NCI-H2171 treated with DMSO at 0.1 percent for 48 hours (cell line): ENCODE measurements at places on chromosomes 1 and 21.

DNA sequence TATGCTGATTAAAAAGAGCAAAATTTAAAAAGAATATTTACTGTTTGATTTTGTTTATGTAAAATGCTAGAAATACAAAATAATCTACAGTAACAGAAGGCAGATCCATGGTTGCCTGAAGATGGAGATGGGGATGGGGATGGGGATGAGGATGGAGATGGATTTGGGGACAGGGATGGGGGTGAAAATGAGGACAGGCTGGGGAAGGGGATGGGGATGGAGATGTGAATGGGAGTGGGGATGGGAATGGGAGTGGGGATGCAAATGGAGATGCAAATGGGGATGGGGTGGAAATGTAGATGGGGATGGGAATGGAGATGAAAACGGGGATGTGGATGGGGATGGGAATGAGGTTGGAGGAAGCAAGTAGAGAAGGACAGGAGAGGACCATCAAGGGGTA is 252.2 kb downstream of the PLPP3 start:
- no peak for DNase-seq

DNA sequence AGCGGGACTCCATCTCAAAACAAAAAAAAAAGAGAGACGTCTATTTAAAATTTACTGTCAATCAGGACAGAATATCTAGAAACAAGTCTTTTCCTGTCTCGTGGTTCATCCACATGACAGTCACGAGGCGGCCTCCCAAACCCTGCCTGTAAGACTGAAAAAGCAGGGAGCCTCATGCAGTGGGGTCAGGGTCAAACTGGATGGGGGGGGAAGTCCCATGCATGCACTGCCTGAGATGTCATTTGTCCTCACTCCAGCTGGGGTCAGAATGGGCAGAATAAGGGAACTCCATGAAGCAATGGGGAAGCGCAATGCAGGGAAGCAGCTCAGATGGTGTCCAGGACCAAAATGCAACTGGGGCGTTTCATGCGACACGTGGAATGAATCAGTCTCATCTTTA is 85.5 kb downstream of the PIK3CD start:
- DNase-seq, result no peak

DNA sequence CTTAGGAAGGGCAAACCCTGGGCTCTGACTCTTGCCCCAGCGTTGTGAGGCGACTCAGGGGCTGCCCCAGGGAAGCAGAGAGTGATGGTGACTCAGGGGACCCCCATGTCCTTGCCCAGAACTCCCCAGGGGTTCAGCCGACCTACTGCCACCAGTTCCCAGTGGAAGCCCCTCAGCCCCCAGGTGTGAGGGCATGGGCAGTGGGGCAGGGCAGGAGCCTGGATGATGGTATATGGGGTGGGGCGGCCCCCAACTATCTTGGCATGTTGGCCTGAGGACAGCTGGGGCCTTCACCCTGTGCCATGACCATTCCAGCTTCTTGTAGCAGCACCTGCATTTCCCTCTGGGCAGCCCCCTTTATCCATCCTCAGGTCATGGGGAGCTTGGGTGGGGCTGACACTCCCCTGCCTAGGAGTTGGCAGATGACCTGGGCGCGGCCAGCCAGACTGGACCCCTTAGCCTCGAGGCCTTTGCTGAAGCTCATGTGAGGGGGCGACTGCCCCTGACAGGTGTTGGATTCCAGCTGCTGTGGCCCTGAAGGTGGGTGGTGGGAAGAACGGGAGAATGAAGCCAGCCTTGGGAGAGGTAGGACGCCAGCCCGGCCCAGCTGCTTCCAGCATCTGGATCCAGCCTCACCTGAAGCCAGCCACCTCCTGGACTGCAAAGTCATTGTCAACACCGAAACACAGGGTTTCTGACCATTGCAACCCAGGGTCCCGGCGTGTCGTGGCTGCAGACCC is 1.8 kb upstream of the FNDC10 start:
- DNase-seq, result no peak

DNA sequence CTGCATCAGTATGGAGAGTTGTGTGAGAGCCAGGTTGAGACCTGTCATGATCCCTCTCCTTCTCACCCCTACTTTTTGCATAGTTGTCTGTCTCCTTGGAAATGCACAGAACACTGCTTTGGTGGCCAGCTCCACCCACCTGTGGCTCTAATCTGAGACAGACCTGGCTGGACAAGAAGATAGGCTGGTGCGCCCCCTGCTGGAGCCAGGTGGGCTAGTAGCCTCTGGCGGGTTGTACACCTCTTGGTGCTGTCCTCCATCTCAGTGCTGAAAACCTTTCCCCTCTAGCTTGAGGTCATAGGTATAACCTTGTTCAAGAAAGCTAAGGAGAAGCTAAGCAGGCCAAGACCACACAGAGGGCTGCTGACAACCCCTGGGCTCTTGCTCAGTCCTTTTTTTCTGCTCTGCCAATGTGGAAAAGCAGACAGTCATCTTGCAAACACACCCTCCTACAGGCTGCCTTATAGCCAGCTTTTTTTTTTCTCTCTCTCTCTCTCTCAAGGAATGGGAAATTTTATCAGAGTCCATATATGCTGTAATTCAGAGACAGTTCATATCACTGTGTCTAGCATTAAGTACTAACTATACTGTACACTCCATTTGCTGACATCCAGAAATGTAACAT is 58.8 kb upstream of the SPATA6 start:
- DNase-seq, result no peak

- DNase-seq, result no peak
Measured at GRCh38 chr1:38569932-38570656, 289.5 kb downstream of the RRAGC start.

DNA sequence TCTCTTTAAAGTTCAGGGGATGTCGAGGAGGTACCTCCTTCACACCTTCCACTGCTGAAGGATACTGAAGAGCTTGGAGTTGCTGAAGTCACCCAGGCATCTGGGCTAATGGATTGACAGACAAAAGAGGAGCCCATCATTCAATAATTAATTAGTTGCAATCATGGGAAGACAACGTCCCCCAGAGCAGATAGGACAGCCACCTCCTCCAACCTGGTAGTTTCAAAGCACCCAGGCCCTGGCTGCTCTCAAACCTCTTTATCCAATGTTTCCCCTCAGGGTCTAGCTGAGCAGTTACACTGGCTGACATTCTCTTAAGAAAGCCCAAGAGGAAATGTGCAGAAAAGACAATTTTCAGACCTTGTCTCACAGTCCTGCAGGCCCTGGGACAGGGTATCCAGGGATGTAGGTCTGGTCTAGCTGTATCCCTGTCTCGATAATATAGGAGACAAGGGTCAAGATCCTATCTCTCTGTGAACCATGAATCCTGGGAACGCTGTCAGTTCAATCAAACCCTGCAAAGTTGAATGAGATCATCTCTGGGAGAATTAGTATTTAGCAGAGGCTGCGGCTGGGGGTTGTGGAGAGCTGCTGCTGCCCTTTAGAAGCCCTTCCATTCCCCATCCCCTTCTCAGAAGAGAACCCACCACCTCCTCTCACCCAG is 1.1 kb downstream of the TSPAN2 start:
- no peak for DNase-seq
